ENCODE measurements at places on chromosomes 12 and 14.

GRCh38 chr12:68915055-68915454 is 17.9 kb downstream of the CPM start:
- no peak for DNase-seq

DNA sequence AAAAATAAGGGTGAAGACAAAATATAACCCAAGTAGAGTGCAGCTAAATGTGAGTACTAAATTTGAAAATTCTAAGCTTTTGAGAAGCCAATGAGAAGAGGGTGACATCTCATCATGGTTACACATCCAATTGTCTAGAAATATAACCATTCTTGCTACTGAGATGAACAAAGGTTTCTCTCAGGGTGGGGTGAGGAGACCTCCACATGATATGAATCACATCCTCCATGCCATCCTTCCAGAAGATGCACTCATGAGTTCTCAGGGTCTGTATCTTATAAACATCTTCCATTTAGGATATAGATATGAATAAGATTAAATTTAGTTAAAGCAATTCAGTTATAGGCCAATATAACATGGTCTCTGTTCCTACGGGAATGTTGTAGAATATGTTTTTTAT is 38.9 kb upstream of the E2F7 start:
- DNase-seq: no peak

DNA sequence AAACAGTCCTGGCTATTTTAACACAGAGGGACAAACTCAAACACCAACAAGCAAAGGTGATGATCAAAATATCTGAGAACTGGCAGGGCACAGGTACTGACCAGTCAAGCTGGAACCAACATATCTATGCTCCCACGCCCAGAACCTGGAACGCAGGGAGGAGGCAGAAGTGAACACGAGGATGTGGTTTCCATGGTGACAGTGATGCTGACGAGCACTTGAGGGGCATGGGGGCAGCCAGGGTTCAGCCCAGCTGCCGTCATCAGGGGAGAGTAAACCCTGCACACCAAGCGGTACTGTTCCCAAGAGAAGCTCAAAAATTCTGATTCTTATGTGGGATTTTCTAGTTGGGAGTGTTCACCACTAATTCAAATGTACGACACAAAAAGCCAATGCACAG is 113.6 kb upstream of the SFSWAP start:
- DNase-seq: no peak

DNA sequence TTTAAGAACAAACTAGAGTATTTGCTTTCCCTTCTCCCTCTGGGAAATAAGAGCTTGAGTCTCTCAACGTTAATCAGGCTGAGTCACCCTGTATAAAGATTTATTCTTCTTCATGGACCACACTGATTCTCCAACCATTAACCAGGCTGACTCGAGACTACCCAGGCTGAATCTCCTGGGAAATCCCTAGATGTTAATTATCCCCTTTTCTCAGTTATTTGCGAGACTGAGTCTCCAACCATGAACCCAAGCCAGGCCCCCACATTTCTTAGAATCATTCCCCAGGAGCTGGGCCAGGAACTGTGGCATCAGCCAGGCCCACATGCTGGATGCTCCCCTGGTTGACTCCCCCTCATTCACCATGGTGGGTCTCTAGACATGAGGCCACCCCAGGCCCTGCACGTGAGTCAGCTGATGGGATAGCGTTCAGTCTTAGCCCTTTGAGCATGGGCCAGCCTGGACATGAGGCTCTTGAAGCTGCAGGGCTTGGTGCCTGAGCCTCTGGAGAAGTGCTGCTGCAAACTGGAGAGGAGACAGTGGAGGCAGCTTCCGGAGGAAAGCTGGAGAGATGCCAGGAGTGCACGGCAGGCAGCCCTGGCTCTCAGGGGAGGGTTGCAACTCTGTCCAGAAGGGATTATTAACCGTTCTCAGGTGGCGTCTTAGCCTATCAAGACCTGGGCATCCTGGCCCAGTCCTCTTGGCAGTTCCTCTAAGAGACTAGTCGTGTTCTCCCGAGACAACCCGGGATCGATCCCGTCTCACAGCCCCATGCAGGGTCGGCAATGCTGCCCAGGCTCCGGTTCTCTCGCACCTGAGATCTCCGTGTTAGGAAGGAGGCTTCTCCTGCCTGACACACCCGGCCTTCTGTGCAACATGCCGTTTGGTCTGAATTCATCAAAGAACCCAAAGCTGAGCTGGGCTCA is 296.6 kb downstream of the ADGRD1 start:
- DNase-seq: no peak

DNA sequence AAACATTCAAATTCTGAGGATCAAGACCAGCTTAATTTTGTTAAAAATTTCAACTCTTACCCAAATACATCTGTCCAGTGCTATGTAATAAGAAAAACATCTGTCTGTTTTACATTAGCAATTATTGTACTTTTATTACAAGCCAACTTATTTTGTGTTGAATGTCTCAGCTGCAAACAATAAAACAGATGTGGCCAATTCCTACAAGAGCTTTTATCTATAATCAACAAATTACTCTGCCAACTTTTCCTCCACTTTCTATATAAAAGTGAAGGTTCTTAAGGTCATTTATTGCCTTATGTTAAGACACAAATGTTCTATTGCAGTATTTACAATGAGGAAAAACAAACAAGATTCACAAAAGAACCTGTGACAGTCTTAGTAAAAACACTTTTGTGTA is 72.7 kb downstream of the NOVA1 start:
- DNase-seq: no peak

- DNase-seq: no peak
Observed at GRCh38 chr14:52275372-52275771, 7.9 kb downstream of the PTGDR start.

DNA sequence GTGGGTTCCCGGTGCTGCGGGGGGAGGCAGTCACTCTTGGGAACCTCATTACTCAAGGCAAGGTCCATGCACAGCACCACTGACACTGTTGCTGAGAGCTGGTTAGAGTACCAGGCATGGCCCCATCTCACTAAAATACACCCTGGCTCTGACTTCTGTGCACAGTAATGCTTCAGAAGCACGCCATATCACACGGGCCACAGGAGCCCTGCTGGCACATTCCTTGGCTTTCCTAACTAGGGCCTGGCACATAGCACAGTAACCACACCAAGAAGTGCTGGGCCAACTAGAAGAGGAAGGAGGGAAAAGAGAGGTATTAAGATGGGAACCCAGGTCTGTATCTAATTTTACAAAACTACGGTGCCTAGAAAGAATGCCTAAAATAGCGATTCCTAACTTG is 13.5 kb upstream of the RAB35 start:
- DNase-seq: no peak

- DNase-seq: no peak
Observed at GRCh38 chr12:111656016-111656415, 29.7 kb downstream of the BRAP start.

DNA sequence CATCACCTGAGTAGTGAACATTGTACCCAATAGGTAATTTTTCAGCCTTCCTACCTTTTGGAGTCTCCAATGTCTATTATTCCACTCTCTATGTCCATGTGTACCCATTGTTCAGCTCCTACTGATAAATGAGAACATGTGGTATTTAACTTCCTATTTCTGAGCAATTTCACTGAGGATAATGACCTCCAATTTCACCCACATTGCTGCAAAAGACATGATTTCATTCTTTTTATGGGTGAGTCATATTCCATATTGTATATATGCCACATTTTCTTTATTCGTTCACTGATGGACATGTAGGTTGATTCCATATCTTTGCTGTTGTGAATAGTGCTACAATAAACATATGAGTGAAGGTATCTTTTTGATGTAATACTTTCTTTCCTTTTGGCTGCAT is 16.4 kb upstream of the BTG1 start:
- DNase-seq: no peak

DNA sequence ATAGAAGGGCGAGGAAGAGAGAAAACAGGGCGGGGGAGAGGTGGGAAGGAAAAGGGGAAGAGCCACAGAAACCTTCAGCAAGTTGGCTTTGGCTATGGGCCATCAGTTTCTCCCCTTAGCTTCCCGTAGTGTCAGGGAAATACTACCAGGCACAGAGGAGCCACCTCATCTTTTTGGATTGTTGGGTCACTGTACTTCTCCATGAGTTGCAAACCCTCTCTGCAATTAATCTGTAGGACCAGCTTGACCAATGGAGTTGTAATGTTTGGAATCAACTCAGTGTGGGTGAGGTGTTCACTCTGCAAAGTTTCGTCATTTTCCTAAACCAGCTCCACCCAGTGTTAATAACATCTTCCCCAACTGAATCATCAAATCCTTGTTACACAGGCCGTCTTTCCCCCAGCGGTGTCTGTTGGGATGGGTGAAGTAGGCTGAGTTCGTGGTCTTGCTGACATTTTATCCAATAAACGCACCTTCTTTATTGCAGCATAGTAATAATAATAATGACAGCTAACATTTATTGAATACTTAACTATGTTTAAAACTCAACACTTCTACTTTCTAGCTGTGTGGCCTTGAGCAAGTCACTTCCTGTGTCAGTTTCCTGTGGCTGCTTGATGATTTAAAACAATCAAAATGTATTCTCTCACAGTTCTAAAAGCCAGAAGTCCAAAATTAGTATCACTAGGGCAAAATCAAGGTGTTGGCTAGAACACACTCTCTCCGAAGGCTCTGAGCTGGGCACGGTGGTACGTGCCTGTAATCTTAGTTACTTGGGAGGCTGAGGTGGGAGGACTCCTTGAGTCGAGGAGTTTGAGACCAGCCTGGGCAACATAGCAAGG is 8.1 kb upstream of the GLTP start:
- peak; percentile 90 for DNase-seq

DNA sequence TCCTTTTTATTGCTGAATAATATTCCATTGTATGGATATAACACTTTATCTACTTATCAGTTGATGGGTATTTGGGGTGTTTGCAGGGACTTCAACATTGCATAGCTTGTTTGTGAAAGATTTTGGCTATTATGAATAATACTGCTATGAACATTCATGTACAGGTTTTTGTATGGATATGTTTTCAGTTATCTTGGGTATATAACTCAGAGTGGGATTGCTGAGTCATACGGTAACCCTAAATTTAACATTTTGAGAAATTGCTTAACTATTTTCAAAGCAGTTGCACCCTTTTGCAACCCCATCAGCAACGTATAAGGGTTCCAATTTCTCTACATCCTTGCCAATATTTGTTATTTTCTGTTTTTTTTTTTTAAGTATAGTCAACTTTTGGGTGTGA is 27.3 kb upstream of the HELB start:
- DNase-seq: no peak
